ENCODE measurements at places on chromosomes 4 and X.

GRCh38 chrX:139543920-139544319, 13.4 kb downstream of the F9 start:
- DNase-seq: no peak

DNA sequence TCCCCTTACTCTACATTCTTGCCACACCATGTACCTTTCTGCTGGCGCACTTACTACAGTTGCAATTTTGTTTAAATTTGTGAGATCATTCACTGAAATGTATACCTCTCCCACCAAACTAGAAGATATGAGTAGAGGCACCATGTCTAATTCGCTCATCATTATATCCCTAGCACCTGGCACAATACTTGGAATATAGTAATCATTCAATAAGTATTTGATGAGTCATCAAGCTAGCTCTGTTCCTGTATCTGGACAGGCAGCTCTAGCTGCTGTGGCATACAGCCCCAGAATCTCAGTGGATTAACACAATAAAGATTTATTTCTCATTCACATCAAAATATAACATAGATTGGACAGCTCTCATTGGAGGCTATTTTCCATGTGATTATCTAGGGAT, 245.9 kb downstream of the IDS start:
- DNase-seq: no peak

GRCh38 chr4:123168812-123169211, 227.8 kb upstream of the SPRY1 start:
- no peak for DNase-seq

DNA sequence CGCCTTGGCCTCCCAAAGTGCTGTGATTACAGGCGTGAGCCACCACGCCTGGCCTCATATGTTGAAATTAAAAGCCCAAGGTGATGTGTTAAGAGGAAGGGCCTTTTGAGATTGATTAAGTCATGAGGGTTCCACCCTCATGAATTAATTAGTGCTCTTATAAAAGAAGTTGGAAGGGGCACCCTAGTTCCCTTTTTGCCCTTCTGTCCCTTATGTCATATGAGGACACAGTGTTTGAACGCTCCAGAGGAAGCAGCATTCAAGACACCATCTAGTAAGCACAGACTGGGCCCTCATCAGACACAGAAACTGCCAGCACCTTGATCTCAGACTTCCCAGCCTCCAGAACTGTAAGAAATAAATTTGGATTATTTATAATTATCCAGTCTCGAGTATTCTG, 5.1 kb upstream of the APLN start:
- no peak for DNase-seq

DNA sequence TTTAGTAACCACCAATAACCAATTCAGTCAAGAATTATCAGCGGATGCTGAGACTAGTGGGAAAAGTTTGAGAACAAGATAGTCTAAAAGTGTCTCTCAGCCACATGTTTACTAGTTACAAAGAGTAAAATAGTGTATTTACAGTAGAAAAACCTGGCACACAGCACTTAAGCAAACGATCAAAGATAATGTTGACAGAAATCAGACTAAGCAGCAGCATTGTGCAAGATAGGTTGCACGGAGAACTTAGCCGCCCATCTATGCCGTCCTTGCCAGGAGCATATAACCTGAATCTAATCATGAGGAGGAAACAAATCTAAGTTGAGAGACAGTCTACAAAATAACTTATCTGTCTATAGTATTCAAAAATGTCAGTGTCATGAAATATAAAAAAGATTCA, 35.3 kb downstream of the KLHL5 start:
- no peak for DNase-seq

DNA sequence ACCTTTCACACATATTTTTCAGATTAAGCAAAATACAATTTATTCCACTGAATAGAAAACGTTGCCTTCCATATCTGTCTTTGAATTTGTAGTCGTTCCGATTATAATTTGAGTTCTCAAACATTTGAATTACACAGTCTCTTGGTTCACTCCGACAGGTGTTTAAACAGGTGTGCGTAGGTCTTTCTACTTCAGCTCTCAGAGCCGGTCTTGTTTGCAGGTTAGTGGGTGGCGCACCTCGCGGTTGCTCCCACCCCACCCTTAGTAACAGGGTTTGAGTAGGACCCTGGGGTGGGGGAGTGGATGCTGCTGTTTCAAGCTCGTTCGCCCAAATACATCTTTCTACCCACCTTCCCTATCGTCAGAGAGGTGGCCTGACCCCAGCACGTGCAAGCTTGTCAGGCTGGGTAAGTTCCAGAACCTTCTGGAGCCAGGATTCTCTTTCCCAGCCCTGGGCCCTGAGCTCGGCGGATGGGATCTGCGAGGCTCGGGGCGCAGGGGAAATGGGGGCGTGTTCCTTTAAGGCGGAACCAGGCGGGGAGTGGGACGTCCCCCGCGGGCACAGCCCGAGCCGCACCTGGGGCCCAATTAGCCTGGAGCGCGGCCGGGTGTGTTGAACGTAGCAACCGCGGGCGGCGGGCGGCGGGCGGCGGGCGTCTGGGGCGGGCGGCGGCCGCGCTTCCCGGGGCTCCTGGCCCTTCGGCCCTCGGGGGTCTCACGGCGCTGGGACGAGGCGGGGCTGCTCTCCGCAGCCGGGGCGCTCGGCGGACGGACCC, at the start of gene FAM149A:
TSS of gene FAM149A (plus strand) at position 591 of the 776 bp plus-strand sequence.
- DNase-seq: no peak

- DNase-seq: no peak
Observed at GRCh38 chrX:111083081-111083480, 12.9 kb upstream of the PAK3 start.

DNA sequence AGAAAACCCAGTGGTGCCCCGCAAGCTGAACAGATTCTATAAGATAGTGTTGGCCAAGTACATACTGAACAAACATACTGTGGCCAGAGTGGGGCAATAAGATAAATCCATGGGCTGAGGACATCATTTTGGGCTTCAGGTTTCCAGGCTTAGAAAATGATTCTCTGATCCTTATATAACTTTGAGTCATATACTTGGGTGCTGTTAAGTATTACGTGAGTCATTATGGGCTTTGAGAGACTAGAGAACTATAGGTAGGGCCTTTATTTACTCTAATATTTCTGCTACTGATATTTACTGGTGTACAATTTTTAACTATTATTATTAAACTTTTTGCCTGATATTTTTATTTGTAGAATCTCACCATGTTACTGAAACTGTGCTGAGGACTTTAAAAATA, 586.1 kb downstream of the CENPC start:
- DNase-seq: no peak

DNA sequence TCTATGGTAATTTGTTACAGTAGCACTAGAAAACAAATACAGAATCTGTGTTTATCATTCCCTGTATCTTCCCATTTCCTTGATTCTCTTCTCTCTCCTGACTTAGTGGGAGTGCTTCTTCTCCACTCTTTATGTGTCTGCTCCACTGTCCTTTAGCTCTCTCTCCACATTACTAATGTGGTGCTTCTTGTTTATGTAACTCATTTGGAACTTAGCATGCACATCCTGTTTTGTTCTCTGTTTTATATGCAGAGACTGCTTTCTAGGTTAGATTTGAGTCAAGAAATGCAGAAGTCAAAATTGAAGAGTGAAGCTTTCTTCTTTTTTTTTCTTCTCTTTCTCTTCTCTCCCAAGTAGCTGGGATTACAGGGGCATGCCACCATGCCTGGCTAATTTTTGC, 25.9 kb downstream of the ADH1A start:
- DNase-seq: no peak

DNA sequence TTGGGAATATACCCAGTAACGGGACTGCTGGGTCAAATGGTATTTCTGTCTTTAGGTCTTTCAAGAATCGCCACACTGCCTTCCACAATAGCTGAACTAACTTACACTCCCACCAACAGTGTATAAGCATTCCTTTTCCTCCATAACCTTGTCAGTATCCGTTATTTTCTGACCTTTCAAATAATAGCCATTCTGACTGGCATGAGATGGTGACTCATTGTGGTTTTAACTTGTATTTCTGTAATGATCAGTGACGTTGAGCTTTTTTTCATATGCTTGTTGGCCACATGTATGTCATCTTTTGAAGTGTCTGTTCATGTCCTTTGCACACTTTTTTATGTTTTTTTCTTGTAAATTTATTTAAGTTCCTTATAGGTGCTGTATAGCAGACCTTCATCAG, 81.2 kb downstream of the ADAM29 start:
- DNase-seq: no peak

DNA sequence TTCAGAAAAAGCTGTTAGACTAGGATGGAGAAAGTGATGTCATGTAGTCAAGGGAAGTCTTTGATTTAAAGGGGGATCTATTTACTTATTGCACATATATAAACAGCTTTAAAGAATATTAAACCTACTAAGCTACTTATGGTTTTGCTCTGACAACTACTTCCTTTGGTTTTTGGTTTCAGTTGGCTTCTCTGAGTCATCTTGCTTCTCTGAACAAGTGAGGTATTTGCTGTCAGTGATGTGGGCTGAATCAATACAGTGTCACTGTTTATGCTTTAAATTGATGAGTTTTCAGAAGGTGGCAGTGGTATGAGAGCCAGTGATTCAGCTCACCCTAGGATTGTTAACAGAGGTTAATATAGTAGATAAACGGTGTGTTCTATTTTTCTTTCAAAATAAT, 75.1 kb downstream of the CEP44 start:
- DNase-seq: no peak

GRCh38 chr4:47784222-47784621, 53.6 kb downstream of the CORIN start:
- no peak for DNase-seq

DNA sequence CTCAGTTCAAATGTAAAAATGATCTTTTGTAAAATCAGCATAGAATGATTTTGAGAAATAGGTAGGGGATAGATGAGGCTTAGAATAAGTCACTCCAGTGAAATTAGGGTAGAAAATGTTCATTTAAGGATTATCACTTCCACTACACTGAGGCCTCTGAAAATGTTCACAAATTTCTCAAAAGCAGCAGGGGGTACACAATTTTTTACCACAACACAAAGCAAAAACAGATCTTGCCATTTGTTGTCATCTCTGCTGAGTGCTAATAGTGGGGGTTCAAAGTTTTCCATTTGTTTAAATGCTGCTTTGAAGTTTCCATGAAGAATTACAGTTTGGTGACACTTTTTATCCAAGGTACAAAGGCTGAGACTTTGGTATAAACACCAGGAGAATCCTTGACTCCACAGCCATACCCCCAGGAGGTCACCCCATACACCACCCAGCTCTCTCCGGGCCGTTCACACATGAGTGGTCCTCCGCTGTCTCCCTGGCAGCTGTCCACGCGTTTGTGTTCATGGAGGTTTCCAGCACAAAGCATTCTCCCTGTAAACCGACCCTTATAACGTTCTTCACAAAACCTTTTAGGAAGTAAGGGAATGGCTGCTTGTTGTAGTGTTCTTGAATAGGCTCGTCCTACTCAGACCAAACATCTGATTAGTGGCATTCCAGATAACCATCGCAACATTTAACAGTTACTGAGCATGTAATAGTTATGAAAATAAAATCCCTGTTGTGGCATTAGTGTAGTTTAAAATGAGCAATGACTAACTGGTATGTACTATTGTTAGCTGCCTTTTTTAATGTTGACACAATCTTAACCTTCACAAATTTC, 71.0 kb downstream of the PRSS12 start:
- no peak for DNase-seq

GRCh38 chr4:82706349-82707000, 92.1 kb downstream of the SCD5 start:
- DNase-seq: no peak
